ENCODE measurements at places on chromosomes 11 and 22. TPM values are rescaled to one million over a fixed set of nuclear protein-coding genes. Genes with fewer than 3 reads are reported as not detected.

DNA sequence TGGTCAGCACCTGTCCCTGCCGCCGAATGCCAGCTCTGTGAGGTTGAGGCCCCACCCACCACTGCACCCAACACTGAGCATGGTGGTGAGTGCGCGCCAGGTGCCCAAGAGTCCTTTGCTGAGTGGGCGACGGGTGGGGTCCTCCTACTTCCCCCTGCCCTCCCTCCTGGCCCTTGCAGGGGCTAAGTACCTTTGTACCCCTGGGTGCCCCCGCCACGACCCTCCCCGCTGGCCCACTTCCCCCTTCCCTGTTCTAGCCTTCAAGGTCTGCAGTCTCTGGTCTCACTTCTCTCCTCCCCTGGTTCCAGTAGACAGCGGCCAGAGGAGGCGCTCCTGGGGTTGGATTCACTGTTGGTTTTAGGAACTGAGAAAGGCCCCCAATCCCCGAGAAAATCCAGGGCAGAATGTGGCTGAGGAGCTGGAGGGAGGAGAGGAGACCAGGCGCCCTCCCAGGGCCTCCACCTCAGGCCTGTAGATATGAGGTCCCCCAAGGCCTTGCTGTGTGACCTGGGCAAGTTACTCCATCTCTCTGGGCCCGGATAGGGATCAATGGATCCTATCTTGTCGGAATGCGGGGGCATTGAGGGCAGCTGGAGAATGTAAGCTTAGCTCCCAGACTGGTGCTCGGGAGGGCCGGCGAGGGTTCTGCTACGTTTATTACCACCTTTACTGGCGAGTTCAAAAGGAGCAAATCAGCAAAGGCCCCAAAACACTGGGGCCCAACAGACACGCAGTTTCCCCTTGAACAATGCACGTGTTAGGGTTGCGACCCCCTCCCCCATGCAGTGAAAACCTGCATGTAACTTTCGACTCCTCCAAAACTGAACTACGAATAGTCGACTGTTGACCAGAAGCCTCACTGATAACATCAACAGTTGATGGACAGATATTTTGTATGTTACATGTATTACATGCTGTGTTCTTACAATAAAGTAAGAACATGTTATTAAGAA is 31.9 kb upstream of the SMIM38 start:
- peak; percentile 63 for DNase-seq

DNA sequence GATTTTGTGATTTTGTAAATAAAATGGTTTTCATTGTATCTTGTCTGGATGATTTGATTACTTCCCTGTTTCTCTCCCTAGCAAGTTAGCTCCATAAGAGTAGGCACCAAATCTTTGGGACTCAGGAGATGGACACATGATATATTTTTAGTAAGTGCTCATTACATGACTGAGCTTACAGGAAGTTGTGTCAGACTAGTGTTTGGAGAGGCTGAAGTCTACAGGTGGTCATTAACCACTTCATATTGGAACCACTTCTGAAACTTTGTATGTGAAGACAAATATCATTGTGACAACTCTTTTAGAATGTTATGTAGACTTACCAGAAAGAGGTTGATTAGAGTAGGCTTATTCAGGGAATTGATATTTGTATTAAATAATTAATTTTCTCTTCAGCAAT is 19.1 kb downstream of the ARHGAP42 start:
- DNase-seq: no peak

- DNase-seq: no peak
Measured at GRCh38 chr11:112396076-112396475, 135.4 kb upstream of the PLET1 start.

- no peak for DNase-seq
Measured at GRCh38 chr11:134994431-134994830, 582.4 kb upstream of the B3GAT1 start.

DNA sequence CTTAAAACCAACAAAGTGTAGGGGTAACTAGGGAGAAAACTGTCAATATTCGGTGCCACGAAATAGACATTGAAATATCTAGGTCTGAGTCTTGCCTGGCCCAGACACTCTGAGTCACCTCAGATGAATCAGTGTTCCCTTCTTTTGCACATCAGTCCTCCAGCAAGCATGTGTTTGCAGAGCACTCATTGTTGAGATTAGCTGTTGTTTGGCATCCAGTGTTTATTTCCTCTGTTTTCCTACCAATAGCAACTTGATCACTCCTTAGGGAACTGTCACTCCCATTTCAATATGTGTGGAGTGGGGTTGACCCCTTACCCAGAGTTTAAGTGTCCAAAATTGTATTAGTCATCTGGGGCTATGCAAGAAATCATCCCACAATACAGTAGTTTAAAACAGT is 4.7 kb upstream of the ASCC2 start:
- no peak for DNase-seq

DNA sequence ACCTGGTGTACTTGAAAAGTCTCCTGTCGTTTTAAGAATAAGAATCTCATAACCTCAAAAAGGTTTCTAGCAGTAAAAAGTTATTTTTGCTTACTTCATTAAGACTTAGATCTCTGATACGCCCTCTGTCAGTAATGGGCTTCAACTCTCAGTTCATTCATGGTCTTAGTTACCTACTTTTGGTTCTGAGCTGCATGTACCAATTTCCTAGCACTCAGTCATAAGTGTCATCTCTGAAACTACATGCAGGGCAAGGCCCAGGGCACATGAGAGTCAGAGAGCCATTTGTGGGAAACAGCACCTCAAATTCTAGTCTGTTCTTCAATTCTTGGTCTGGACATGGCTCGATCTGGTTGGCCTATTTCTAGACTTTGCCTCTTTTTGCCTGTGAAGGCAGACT is 838.4 kb downstream of the FAM181B start:
- no peak for DNase-seq

GRCh38 chr11:120655589-120655988 is 144.0 kb downstream of the GRIK4 start:
- no peak for DNase-seq

DNA sequence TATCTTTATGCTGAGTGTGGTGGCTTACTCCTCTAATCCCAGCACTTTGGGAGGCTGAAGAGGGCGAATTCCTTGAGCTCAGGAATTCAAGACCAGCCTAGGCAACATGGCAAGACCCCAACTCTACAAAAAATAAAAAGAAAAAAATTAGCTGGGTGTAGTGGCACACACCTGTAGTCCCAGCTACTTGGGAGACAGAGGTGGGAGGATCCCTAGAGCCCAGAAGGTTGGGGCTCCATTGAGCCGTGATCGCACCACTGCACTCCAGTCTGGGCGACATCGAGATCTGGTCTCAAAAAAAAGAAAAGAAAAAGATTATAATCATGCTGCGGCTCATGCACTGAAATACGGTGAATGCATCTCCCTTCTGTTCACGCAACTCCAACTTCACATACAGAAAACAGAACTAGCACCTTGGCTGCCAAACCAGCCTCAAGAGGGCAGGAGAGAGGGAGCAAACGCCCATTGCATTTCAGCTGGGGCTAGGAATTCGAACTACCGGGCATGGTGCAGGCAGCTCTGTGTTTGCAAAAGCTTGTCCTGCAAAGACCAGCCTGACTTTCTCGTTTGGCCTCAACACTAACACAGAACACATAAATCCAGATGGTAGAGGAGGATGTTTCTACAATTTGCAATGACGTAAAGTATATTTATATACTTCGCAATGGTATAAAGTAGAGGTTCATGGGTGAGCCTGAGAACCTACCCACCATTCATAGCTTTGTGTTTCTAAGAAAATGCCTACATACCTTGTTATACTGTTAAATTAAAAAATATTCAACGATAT is 6.3 kb upstream of the SYNGR1 start:
- DNase-seq: peak; percentile 34

DNA sequence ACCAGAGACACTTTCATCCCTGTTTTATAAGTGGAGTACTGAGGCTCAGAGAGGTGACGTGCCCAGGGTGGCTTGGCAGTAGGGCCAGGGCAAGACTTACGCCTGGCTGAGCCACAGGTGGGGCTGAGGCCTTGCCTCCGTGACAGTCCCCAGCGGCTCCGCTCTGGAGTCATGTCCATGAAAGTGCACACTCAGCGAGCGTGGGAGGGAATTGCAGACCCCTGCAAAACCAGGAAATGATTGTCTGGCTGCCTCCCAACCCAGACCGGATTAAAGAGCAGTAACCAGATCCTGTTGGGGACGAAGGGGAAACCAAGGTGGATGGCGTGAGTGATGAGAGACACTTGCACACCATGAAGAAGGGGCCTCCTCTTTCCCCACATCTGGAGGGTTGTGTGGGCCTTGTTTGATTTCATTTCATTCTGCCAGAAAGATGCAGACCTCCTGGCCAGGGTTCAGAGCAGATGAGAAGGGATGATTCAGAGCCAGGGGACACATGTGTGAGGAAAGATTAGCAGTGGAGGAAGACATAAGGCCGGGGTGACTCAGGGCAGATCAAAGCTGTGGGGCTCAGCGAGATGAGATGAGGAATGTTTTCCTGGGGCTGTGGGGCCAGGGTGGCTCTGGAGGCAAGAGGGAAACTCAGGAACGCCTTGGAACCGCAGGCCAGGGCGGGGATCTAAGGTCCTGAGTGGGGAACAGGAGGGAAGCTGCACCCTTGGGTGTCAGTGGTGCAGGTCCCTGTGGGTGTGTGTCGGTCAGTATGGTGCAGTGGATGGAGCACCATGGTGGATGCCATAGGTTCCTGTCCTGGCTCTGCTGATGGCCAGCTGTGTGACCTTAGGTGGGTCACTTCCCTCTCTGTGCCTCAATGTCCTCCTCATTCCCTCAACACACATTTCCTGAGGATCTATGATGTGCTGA is 29.9 kb upstream of the LRRC32 start:
- no peak for DNase-seq

GRCh38 chr22:30650508-30651116 is 15.0 kb downstream of the SLC35E4 start:
- no peak for DNase-seq

GRCh38 chr11:33168709-33169200 is 7.5 kb upstream of the CSTF3 start:
- no peak for DNase-seq

DNA sequence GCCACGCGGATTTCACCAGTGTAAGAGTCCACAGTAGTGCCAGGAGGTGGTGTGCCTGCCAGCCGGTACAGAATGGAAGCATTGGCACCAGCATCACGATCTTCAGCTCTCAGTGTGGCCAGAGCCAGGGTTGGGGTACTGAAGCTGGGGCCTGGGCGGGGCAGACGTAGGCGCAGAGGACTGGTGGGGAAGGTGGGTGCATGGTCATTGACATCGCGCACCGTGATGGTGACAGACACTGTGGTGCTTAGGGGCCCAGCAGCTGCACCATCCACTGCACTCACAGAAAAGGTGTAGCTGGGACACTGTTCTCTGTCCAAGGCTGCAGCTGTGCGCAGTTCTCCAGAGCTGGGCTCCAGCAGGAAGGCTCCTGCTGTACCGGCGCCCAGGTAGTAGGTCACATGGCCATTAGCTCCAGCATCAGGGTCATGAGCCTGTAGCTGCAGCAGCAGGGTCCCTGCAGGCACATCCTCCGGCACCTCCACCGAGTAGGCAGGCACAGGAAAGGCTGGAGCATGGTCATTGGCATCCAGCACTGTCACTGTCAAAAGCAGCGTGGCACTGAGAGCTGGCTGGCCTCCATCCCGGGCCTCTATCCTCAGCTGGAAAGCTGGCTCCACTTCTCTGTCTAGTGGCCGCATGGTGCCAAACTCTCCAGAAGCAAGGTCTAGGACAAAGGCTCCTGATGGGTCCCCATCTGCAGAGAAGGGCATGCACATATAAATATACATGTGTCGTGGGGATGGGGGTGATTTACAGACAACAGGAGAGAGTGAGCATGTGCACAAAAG is 7.9 kb upstream of the TPP1 start:
- DNase-seq: no peak

GRCh38 chr11:13054278-13054677 is 45.2 kb downstream of the RASSF10 start:
- no peak for DNase-seq

- DNase-seq: no peak
Measured at GRCh38 chr22:36297568-36297967, 44.6 kb downstream of the APOL1 start.

- peak; percentile 76 for DNase-seq
Measured at GRCh38 chr11:62925308-62925707, 4.1 kb upstream of the CHRM1 start.

- DNase-seq: no peak
Measured at GRCh38 chr22:49282596-49282995, 545.1 kb downstream of the BRD1 start.

DNA sequence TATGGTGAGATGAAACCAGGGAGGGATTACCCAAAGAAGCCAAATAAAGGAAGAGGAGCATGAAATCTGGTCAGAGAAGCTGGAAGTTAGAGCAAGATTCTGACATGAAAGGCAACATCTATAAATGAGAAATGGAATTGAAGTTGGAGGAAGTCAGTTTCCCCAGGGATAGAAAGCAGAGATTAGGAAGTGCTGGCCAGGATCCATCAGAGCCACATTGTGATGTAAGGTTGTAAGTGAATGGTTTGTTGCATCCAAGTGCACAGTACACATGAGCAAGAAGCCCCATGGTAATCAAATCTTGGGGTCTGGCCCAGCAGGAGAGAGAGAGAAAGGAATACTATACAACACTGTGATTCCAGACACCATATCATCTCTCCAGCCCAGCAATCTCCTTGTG is 6.6 kb upstream of the NLRP10 start:
- no peak for DNase-seq

The HEPHL1 gene
- 0.19 TPM for total RNA-seq

The MTMR3 gene
- 18.5 TPM for total RNA-seq

The TKFC gene
- total RNA-seq: 56.0 TPM

The SCGB2A2 gene
- not detected for total RNA-seq

The SCARF2 gene
- total RNA-seq: 9.8 TPM

The NXPE4 gene
- not detected for total RNA-seq

The PKDREJ gene
- total RNA-seq: 0.04 TPM

The KCNJ5 gene
- not detected for total RNA-seq

Measured in H1 (cell line).